Calu3 (cell line): ENCODE measurements at places on chromosomes 2 and 18. TPM values are rescaled to one million over a fixed set of nuclear protein-coding genes. Genes with fewer than 3 reads are reported as not detected.
A peak's percentile ranks its signal among the peaks of the same experiment; 100 is the strongest.

SP140 gene
- 10.9 and 13.0 TPM in 2 replicates for total RNA-seq

BUB1 gene
- total RNA-seq = 63.6 and 66.1 TPM in 2 replicates

G6PC2 gene
- total RNA-seq = not detected in 2 replicates

LYG1 gene
- 2.3 and 3.5 TPM in 2 replicates for total RNA-seq

FLACC1 gene
- 1.2 and 1.4 TPM in 2 replicates for total RNA-seq

FAM110C gene
- total RNA-seq = 17.9 and 20.6 TPM in 2 replicates

DNA sequence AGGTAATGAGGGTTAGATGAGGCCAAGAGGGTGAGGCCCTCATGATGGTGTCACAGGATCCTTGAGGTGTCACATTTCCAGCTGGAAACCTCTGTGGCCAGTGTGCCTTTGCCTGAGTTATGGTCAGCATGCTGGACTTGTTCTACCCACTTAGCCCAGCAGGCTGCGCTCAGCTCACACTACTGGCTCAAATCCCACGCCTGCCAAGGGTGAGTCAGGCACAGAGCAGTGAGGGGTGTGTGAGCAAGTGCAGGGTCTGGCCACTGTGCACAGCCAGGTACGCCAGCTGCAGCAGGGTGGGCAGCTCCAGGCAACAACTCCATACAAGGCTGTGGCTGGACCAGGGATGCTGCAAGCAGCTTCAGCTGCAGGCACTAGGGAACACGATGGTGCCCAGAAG lies 616.6 kb upstream of the FSHR start:
- peak; percentile 27 for DNase-seq

- DNase-seq = no peak
Measured at GRCh38 chr18:37430357-37431076, 135.1 kb downstream of the CELF4 start.

DNA sequence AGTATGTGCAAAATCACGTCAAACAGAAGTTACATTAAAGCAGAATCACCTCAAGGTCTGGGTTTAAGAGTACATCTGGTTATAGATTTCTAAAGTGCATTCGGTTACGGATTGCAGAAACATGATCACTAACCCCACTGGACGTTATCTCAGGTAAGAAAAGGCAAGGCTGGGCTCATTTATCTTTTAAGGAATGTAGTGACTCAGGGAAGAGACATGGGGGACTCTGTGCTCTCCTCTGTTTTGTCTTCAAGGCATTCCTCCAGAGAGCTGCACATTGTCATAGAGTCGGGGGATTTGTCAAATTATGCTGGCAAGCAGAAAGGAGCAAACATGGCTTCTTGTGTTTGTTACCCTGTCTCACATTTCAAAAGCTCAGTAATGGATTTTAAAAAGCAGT lies 14.3 kb downstream of the WDSUB1 start:
- no peak for DNase-seq

GRCh38 chr18:55419132-55419946 lies 168.7 kb downstream of the TCF4 start:
- DNase-seq = no peak

GRCh38 chr2:8015848-8016600 lies 665.8 kb upstream of the ID2 start:
- DNase-seq = no peak
